ENCODE measurements at places on chromosomes 11 and 22.

DNA sequence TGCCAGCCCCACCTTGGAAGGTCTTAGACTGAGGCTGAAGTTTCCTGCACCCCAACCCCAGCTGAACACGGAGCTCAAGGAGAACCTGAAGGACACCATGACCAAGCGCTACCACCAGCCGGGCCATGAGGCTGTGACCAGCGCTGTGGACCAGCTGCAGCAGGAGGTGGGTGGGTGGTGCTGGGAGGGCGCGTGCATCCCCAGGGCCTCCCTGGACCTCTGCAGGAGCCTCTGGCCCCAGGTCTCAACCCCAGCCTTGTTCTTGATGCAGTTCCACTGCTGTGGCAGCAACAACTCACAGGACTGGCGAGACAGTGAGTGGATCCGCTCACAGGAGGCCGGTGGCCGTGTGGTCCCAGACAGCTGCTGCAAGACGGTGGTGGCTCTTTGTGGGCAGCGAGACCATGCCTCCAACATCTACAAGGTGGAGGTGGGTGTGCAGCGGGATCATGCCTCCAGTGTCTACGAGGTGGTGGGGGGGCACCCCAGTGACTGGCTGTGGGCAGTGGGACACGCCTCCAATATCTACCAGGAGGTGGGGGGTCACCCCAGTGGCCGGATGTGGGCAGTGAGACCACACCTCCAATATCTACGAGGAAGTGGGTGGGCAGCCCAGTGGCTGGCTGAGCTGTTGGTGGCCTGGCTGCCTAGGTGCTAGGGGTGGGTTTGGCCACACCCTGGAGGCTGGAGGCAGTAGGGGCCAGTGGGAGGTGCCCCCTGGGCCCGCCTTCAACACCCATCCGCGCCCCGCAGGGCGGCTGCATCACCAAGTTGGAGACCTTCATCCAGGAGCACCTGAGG, 4.6 kb downstream of the CD151 start:
- H3K36me3 ChIP-seq = peaks cover 4% of the 10 kb centered on the region
- H3K4me1 ChIP-seq = peaks cover 77% of the 10 kb centered on the region
- peaks cover 1% of the 10 kb centered on the region for H3K27me3 ChIP-seq
- no peak overlapping the region for H3K4me3 ChIP-seq
- peak overlapping the region; percentile 99 for H3K27ac ChIP-seq

- H3K36me3 ChIP-seq = no peaks in the 10 kb centered on the region
- H3K4me3 ChIP-seq = no peak overlapping the region
- peaks cover 14% of the 10 kb centered on the region for H3K4me1 ChIP-seq
- no peak for DNase-seq
- peaks cover 25% of the 10 kb centered on the region for H3K27me3 ChIP-seq
These were observed 121.5 kb downstream of the RRAS2 start for GRCh38 chr11:14237444-14237961.

GRCh38 chr22:48887394-48888332, 940.0 kb downstream of the BRD1 start:
- no peaks in the 10 kb centered on the region for H3K27me3 ChIP-seq
- H3K4me3 ChIP-seq = no peak overlapping the region
- no peaks in the 10 kb centered on the region for H3K36me3 ChIP-seq
- no peaks in the 10 kb centered on the region for H3K4me1 ChIP-seq
- H3K27ac ChIP-seq = no peak overlapping the region
- no peak for DNase-seq

DNA sequence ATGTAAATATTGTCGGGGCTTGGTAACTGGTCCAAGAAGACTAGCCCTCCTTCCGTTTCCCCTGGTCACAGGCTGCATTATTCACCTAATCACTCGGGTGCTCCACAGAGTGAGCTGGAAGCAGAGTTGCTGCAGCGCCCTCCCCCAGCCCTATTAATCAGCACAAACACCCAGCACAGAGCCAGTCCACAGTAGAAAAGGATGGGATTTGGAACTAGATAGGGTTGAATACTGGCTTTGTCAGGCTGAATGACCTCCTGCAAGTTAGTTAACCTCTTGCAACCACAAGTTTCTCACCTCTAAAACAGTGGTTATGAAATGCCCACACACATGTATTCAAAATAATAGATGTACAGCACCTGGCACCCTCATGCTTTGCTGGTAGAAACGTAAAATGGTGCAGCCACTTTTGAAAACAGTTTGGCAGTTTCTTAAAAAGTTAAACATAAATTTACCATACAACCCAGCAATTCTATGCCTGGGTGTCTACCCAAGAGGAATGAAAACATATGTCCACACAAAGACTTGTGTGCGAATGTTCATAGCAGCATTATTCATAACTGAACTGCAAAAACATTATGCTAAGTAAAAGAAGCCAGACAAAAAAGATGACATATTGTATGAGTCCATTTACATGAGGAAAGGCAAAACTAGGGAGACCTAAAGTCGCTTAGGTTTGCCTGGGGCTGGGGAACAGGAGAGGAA, 31.7 kb upstream of the APLP2 start:
- no peak for DNase-seq
- no peaks in the 10 kb centered on the region for H3K36me3 ChIP-seq
- no peaks in the 10 kb centered on the region for H3K27me3 ChIP-seq
- no peak overlapping the region for H3K4me3 ChIP-seq

DNA sequence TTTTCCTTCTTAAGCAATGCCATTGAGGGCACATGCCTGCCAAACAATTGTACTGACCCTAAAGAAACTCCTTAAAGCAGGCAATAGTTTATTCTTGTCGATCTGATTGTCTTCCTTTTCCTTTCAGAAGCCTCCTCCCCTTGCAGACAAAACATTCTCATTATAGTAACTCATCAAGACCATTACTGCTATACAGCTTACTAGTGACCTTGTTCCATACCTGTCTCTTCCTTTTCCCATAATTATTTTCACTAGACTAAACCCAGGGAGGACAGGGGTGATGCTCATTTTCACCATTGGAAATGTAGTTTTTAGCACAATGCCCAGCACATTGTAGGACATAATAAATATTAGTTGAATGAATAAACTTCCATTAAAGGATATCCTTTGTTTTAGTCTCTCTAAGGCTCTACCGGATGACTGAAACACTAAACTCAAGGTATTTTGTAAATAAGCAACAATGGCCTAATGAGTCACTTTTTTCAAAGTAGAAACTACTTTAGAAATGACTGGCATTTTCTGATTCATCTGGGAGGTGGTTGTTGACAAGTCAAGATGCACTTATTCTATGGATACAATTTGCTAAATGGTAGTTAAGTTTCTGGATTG, 9.3 kb upstream of the MSANTD4 start:
- H3K4me3 ChIP-seq = no peak overlapping the region
- H3K27me3 ChIP-seq = no peaks in the 10 kb centered on the region
- no peaks in the 10 kb centered on the region for H3K36me3 ChIP-seq
- no peak for DNase-seq

- no peaks in the 10 kb centered on the region for H3K36me3 ChIP-seq
- no peaks in the 10 kb centered on the region for H3K27me3 ChIP-seq
- DNase-seq = no peak
- no peak overlapping the region for H3K27ac ChIP-seq
These were observed 5.5 kb downstream of the ADM start for GRCh38 chr11:10310301-10310841.
